ENCODE measurements at places on chromosomes 11 and 22. TPM values are rescaled to one million over a fixed set of nuclear protein-coding genes. Genes with fewer than 3 reads are reported as not detected.

Gene SNX32
- total RNA-seq: not detected

DNA sequence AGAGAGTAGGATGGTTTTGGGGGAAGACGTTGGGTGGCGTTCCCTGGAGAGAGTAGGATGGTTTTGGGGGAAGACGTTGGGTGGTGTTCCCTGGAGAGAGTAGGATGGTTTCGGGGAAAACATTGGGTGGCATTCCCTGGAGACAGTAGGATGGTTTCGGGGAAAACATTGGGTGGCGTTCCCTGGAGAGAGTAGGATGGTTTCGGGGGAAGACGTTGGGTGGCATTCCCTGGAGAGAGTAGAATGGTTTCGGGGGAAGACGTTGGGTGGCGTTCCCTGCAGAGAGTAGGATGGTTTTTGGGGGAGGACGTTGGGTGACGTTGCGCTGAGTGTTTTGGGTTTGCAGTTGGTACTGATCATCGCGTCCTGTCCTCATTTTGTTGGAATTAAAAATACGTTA, 28.2 kb downstream of the IGHMBP2 start:
- peaks cover 27% of the 10 kb centered on the region for H3K4me1 ChIP-seq
- no peaks in the 10 kb centered on the region for H3K27me3 ChIP-seq
- DNase-seq: no peak
- H3K4me3 ChIP-seq: no peak overlapping the region

Gene PPFIBP2
- 19.2 TPM for total RNA-seq

DNA sequence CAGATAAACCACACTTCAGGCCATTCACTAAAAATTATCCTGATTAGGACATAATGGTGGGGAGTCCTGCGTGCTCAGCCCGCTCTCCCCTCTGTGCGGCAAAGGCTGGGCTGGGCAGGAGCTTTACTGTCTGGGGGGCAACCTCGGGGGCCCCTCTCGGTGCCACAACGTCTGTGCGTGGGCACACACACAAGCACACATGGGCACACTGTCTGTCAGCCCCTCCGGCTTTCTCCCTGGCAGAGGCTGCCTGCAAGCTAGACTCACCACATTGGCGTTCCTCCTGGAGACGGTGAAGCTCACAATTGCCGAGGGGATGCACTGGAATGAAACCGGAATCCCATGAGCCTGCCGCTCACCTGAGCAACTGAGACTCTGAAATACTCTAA, 5.2 kb downstream of the MLC1 start:
- peaks cover 16% of the 10 kb centered on the region for H3K27me3 ChIP-seq
- no peaks in the 10 kb centered on the region for H3K36me3 ChIP-seq
- no peak for DNase-seq
- H3K27ac ChIP-seq: no peak overlapping the region
- H3K4me1 ChIP-seq: no peaks in the 10 kb centered on the region

GRCh38 chr11:126830216-126830806, 170.3 kb downstream of the KIRREL3 start:
- peaks cover 47% of the 10 kb centered on the region for H3K27me3 ChIP-seq
- no peaks in the 10 kb centered on the region for H3K4me1 ChIP-seq
- no peak overlapping the region for H3K27ac ChIP-seq
- H3K36me3 ChIP-seq: no peaks in the 10 kb centered on the region

DNA sequence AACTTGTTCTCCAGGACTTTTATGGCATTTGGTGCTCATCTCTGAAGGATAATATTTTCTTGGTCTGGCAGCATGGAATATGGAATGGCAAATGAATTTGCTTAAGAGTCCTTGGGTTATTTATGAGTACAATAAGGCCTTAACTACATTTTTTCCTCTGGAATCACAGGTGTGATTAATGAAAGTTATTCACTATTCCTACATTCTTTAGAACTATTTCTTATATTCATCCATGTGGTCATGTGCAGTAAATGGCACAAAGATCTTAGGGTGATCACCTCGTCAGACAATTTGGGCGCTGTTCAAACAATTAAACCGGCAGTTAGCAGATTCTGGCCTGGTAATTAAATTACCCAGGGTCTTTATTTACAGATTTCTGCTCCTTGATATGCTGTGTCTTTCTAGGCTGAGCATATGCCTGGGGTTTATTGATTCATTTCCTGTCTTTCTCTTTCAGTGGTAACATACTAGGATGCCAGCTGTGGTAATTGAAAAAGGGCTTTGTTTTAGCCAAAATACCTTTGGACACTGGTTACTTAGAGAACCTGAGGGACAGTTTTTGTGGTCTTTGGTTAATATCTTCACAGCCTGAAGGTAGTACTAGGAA, 31.6 kb downstream of the SIK2 start:
- H3K27ac ChIP-seq: peak overlapping the region; percentile 54
- H3K4me3 ChIP-seq: no peak overlapping the region
- no peaks in the 10 kb centered on the region for H3K27me3 ChIP-seq
- no peak for DNase-seq

- no peaks in the 10 kb centered on the region for H3K36me3 ChIP-seq
- H3K4me1 ChIP-seq: peaks cover 81% of the 10 kb centered on the region
- H3K27me3 ChIP-seq: no peaks in the 10 kb centered on the region
- H3K4me3 ChIP-seq: peak overlapping the region; percentile 78
Observed at GRCh38 chr11:8810540-8811301, 100.3 kb upstream of the AKIP1 start.

Gene HSPB2
- total RNA-seq: 36.5 TPM

Gene TNNI2
- total RNA-seq: not detected

DNA sequence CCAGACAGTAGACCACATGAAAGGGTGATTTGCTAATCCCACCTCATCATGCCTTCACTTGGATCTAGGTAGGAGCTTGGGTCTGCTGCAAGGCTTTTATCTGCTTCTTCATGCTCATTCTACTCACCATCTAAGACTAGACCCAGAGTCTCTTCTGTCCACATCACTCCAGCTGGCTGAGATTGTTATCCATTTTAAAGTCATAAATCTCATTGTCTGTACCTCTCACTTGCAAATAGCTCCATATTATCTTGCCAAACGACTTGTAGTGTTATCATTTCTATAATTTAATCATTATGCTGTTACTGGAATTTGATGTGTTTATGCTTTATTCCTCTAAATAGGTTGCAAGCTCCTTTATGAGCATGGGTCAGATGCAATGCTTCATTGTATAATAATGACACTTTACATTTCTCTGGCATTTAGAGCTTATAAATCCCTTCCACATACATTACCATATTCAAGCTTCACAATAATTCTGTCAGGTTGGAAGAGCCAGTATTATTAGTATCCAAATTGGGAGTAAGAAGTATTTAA, 254.2 kb upstream of the SORL1-AS1 start:
- H3K27me3 ChIP-seq: no peaks in the 10 kb centered on the region
- no peak overlapping the region for H3K27ac ChIP-seq
- H3K36me3 ChIP-seq: no peaks in the 10 kb centered on the region
- H3K4me1 ChIP-seq: no peaks in the 10 kb centered on the region
- no peak overlapping the region for H3K4me3 ChIP-seq

GRCh38 chr11:83630211-83630610, 344.0 kb upstream of the CCDC90B start:
- H3K4me1 ChIP-seq: no peaks in the 10 kb centered on the region
- no peak overlapping the region for H3K4me3 ChIP-seq
- H3K36me3 ChIP-seq: no peaks in the 10 kb centered on the region
- H3K27ac ChIP-seq: no peak overlapping the region
- no peak for DNase-seq
- H3K27me3 ChIP-seq: no peaks in the 10 kb centered on the region

DNA sequence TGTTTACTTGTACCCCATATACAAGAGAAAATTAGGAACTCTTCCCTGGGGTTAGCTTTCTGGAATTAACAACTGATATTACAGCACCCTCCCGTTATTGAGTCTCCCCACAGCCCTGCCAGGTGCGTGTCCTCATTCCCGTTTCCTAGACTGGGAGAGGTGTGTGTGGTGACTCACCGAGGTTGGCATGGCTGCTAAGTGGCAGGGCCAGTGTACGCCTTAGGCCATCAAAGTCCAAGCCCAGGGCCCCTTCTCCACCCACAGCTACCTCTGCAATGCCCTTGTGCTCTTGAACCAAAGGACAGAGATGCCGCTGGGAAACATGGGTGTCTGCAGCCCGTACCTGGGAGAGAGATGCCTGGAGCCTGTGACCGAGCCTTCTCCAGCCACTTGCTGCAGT, 12.3 kb downstream of the IFT27 start:
- H3K4me3 ChIP-seq: no peak overlapping the region
- H3K36me3 ChIP-seq: peaks cover 29% of the 10 kb centered on the region
- DNase-seq: no peak
- H3K4me1 ChIP-seq: peaks cover 13% of the 10 kb centered on the region
- no peaks in the 10 kb centered on the region for H3K27me3 ChIP-seq
- no peak overlapping the region for H3K27ac ChIP-seq

DNA sequence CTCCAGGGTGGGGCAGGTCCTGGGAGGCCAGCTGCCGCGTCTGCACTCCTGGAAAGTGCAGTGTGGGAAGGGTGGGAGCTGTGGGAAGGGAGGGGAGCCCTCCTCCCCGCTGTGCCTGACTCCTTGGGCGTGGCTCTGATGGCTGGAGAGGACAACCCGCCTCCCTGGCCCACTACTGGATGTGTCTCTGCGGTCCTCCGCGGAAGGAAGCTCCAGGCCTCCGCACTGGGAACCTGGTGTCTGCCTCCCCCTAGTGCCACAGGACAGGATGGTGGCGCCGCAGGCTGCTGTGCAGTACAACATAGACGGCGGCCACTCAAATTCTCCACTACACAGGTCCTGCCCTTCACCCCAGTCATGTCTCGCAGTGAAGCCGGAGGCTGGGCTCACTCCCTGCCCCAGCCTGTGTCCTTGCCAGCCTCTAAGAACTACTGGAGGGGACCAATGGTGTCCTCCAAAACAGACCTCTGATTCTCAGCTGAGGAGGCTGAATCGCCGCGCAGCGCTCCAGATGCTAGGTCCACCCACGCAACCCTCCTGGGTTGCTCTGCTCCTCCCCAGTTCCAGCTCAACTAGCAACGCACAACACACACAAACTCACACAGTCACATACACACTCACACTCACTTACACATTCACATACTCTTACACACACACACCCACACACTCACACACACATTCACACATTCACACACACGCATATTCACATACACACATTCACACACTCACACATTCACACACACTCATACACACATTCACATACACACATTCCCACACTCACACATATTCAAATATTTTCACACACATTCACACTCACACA, 12.4 kb upstream of the DSCAML1 start:
- H3K4me3 ChIP-seq: peak overlapping the region; percentile 16
- no peaks in the 10 kb centered on the region for H3K36me3 ChIP-seq
- H3K4me1 ChIP-seq: peaks cover 24% of the 10 kb centered on the region
- H3K27ac ChIP-seq: peak overlapping the region; percentile 62

Gene OR52N4
- not detected for total RNA-seq

- no peak overlapping the region for H3K27ac ChIP-seq
- no peak for DNase-seq
- H3K4me3 ChIP-seq: no peak overlapping the region
- no peaks in the 10 kb centered on the region for H3K36me3 ChIP-seq
Observed at GRCh38 chr11:33959855-33960400, 68.1 kb upstream of the LMO2 start.

GRCh38 chr22:23113067-23113846, 28.5 kb downstream of the RSPH14 start:
- DNase-seq: peak; percentile 29
- H3K36me3 ChIP-seq: no peaks in the 10 kb centered on the region
- H3K27ac ChIP-seq: no peak overlapping the region
- peaks cover 15% of the 10 kb centered on the region for H3K4me1 ChIP-seq

Gene OR4A16
- total RNA-seq: not detected

Gene ABCC8
- total RNA-seq: 1.1 TPM

Gene TEX12
- 0.22 TPM for total RNA-seq

GRCh38 chr11:114286229-114286628, 10.0 kb upstream of the NNMT start:
- no peaks in the 10 kb centered on the region for H3K27me3 ChIP-seq
- no peak overlapping the region for H3K27ac ChIP-seq
- no peak for DNase-seq
- no peak overlapping the region for H3K4me3 ChIP-seq
- no peaks in the 10 kb centered on the region for H3K36me3 ChIP-seq

DNA sequence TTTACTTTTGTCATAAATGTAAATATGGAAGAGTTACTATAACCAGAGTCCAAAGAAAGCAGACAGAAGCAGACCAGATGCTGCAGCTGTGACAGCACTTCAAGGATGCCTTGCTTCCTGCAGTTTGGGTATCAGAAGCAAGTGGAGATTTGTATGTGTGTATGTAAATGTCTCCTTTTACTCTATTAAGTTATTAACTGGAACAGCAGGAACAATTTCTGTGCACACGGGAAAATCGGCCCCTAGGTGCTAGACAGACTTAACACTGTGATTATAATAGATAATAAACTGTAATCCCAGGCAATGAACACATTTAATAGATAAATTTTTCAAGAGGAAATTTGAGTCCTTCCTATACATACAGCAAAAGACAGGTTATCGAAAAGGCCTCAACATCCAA, 178.6 kb upstream of the PITPNB start:
- no peaks in the 10 kb centered on the region for H3K27me3 ChIP-seq
- no peak for DNase-seq
- peaks cover 51% of the 10 kb centered on the region for H3K36me3 ChIP-seq
- H3K4me3 ChIP-seq: no peak overlapping the region
- H3K27ac ChIP-seq: no peak overlapping the region

DNA sequence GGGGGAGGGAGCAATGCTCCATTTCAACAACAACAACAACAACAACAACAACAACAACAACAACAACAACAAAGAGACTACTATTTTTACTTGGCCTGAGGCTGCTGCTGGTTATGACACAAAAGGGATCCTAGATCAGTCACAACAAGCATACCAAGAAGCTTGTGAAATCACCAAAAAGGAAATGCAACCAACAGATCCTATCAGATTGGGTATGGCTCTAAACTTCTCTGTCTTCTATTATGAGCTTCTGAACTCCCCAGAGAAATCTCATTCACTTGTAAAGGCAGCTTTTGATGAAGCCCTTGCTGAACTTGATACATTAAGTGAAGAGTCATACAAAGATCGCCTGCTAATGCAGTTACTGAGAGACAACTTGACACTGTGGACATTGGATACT, 10.5 kb upstream of the MS4A2 start:
- no peak overlapping the region for H3K27ac ChIP-seq
- H3K27me3 ChIP-seq: no peaks in the 10 kb centered on the region
- no peak for DNase-seq
- H3K36me3 ChIP-seq: no peaks in the 10 kb centered on the region
- H3K4me1 ChIP-seq: no peaks in the 10 kb centered on the region

Measured in left ventricle myocardium inferior (tissue), 1 donor.